ENCODE measurements at places on chromosomes 12 and 14.

DNA sequence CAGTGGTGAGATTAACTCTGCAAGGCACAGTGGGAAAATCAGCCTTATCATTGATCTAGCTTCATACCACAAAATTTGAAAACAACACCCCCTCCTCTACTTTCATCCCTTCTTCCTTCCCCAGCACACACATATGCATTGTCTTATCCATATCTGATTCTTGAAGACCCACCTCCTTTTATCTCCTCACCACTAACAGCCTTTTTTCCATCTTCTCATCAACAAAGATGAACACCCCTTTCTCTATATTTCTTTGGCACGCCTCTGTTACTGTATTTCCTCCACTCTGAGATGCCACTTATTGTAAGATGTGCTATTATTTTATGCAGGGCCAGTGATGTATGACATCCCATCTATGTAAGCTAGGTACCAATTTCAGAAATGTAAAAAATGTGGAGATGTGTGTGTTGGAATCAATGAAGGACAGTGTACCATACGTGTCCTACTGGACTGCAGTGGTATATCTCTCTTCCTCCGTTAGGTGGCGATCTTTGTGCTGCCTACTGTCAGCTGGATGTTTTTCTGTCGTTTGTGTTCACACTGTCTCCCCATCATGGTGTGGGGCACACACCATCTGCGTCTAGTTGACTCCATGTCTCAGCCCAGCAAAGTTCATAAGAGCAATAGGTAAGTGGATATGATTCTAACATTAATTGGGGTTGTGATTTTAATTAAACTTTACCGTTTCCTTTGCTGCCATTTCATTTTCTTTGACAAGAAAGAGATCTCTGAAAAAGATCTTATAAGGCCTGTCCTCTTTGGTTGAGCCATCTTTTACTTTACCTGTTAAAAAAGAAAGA is 24.0 kb downstream of the CCDC38 start:
- no peak overlapping the region for H3K4me3 ChIP-seq
- no peak overlapping the region for H3K27ac ChIP-seq
- H3K27me3 ChIP-seq, result no peaks in the 10 kb centered on the region
- no peaks in the 10 kb centered on the region for H3K4me1 ChIP-seq

DNA sequence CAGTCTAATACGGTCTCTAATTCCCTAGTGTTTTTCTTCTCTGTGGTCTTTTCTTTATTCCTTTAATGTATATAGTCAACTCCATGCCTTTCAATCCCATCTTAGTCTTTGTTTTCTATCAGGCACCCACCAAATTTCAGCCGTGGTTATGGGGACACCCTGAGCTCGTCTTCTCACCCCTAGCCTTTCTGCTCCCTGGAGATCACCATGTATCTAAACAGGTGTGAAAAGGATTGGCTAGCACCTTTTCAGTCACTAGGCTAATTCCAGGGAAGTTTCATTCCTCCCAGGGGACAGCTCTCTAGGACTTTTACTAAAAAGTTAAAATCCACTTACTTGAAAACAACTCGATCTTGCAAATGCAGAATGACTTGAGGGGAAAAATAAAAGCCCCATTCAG is 291.3 kb downstream of the ETNK1 start:
- DNase-seq, result no peak
- no peak overlapping the region for H3K27ac ChIP-seq
- H3K27me3 ChIP-seq, result no peaks in the 10 kb centered on the region
- no peak overlapping the region for H3K4me3 ChIP-seq

DNA sequence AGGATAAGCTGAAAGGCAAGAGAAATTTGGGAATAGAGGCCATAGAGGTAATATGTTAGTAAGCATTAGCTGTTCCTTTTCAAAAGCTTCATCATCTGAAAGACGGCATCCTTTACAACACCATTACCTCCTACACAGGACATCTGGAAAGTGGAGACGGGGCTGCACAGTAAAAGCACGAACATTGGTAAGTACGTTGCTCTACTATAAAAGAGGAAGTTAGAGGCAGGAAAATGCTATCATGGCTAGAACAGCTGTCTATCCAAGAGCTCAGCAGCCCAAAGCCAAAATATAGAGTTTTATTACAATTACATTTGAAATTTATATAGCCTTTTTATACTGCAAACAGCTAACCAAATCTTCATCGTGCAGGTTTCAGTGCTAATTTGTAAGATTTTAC is 172.3 kb upstream of the GRIP1 start:
- DNase-seq, result no peak
- H3K27me3 ChIP-seq, result no peaks in the 10 kb centered on the region
- H3K4me3 ChIP-seq, result no peak overlapping the region
- no peaks in the 10 kb centered on the region for H3K36me3 ChIP-seq
- no peak overlapping the region for H3K27ac ChIP-seq

GRCh38 chr12:80636832-80637231 is 70.6 kb upstream of the MYF6 start:
- H3K36me3 ChIP-seq, result no peaks in the 10 kb centered on the region
- H3K4me1 ChIP-seq, result no peaks in the 10 kb centered on the region
- no peaks in the 10 kb centered on the region for H3K27me3 ChIP-seq
- DNase-seq, result no peak
- H3K4me3 ChIP-seq, result no peak overlapping the region

DNA sequence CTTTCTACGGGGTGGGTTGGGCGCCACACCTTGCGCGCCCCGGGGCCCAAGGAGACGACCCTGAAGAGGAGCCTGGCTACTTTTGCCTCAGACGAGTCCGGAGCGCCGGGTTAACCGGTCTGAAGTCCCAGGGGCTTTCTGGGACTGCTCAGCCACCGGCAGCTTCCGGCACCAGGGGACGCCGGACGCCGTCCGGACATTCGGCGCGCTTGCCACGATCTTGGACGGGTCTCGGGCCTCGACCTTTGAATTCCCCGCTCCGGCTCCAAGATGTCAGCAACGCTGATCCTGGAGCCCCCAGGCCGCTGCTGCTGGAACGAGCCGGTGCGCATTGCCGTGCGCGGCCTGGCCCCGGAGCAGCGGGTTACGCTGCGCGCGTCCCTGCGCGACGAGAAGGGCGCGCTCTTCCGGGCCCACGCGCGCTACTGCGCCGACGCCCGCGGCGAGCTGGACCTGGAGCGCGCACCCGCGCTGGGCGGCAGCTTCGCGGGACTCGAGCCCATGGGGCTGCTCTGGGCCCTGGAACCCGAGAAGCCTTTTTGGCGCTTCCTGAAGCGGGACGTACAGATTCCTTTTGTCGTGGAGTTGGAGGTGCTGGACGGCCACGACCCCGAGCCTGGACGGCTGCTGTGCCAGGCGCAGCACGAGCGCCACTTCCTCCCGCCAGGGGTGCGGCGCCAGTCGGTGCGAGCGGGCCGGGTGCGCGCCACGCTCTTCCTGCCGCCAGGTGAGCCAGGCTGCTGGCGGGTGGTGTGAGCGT is at the start of gene ACOT4:
ACOT4 (plus strand) TSS at position 184 of the 760 bp plus-strand sequence; CDS start at position 271, 87 bp downstream.
- H3K4me3 ChIP-seq, result peak within 1 kb of the TSS; percentile 59
- peak; percentile 58 for DNase-seq
- H3K27ac ChIP-seq, result peak within 1 kb of the TSS; percentile 11
- H3K27me3 ChIP-seq, result no peaks in the 10 kb centered on the region

- H3K27me3 ChIP-seq, result no peaks in the 10 kb centered on the region
- no peak overlapping the region for H3K4me3 ChIP-seq
- peak overlapping the region; percentile 15 for H3K27ac ChIP-seq
- DNase-seq, result no peak
- H3K4me1 ChIP-seq, result no peaks in the 10 kb centered on the region
Observed at GRCh38 chr12:29561664-29562071, 64.2 kb upstream of the OVCH1 start.

GRCh38 chr14:102317564-102318248 is 1.8 kb upstream of the ZNF839 start:
- H3K4me1 ChIP-seq, result peaks cover 36% of the 10 kb centered on the region
- DNase-seq, result peak; percentile 57
- H3K27me3 ChIP-seq, result no peaks in the 10 kb centered on the region
- no peaks in the 10 kb centered on the region for H3K36me3 ChIP-seq
- peak overlapping the region; percentile 44 for H3K4me3 ChIP-seq

DNA sequence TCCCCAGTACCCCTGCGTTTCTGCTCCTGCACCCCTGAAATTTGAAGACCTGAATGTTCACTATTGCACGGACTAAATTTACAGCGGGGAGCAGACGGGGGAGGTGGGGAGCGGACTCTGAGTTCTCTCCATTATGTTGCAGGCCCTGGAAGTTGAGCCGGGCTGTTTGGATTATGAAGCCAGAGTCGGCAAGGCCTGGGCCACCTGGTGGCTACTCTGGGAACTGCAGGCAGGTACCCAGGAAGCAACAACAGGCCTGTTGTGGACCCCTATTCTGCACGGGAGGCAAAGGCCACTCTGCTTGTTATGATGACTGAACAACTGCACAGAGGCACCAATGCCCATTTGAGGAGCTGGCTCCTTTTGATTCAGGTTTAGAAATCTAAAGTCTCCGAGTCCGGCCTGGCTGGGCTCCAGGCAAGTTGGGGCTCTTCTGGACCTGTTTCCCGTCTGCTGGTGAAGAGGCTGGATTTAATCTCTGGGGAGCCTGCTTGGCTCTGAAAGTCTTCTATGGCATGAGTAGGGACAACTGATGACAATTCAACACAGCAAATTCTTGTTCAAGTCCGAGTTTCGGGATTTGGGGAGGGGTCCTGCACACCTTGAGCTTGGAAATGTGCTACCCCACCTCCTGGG is 34.1 kb upstream of the FAM181A start:
- H3K4me1 ChIP-seq, result peaks cover 5% of the 10 kb centered on the region
- peak; percentile 90 for DNase-seq
- H3K36me3 ChIP-seq, result no peaks in the 10 kb centered on the region
- H3K4me3 ChIP-seq, result peak overlapping the region; percentile 3
- H3K27me3 ChIP-seq, result no peaks in the 10 kb centered on the region

- no peaks in the 10 kb centered on the region for H3K4me1 ChIP-seq
- no peaks in the 10 kb centered on the region for H3K27me3 ChIP-seq
- H3K4me3 ChIP-seq, result no peak overlapping the region
- no peak overlapping the region for H3K27ac ChIP-seq
- H3K36me3 ChIP-seq, result peaks cover 38% of the 10 kb centered on the region
Observed at GRCh38 chr14:88882236-88882635, 57.8 kb downstream of the TTC8 start.

DNA sequence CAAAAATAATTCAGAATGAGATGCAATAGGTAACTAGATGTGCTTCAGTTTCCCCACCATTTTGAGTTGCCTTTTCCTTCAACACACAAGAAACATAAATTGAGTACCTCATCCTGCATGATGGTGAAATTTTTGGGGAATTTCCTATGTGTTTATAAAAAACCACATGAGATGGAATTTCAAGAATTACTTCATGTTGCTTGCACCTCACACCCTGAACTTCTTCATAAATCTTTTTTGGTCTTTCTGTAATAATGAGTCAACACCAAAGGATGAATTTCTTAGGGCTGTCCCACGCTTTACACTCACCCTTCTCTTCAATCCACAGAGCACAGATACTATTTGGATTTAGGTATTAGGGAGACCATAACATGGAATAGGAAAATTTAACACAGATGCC is 22.6 kb upstream of the LUM start:
- no peak overlapping the region for H3K4me3 ChIP-seq
- no peak for DNase-seq
- no peak overlapping the region for H3K27ac ChIP-seq

GRCh38 chr12:61846765-61847164 is 413.4 kb upstream of the USP15 start:
- no peaks in the 10 kb centered on the region for H3K4me1 ChIP-seq
- H3K4me3 ChIP-seq, result no peak overlapping the region
- no peaks in the 10 kb centered on the region for H3K27me3 ChIP-seq
- H3K27ac ChIP-seq, result no peak overlapping the region
- DNase-seq, result no peak

- peaks cover 54% of the 10 kb centered on the region for H3K36me3 ChIP-seq
- no peak overlapping the region for H3K4me3 ChIP-seq
- no peak overlapping the region for H3K27ac ChIP-seq
- no peaks in the 10 kb centered on the region for H3K4me1 ChIP-seq
- H3K27me3 ChIP-seq, result no peaks in the 10 kb centered on the region
Observed at GRCh38 chr14:55638665-55639064, 58.7 kb downstream of the KTN1 start.

GRCh38 chr12:9049520-9050133 is 60.3 kb downstream of the KLRG1 start:
- no peak overlapping the region for H3K4me3 ChIP-seq
- no peaks in the 10 kb centered on the region for H3K36me3 ChIP-seq
- H3K4me1 ChIP-seq, result no peaks in the 10 kb centered on the region
- H3K27ac ChIP-seq, result no peak overlapping the region
- DNase-seq, result no peak
- no peaks in the 10 kb centered on the region for H3K27me3 ChIP-seq

DNA sequence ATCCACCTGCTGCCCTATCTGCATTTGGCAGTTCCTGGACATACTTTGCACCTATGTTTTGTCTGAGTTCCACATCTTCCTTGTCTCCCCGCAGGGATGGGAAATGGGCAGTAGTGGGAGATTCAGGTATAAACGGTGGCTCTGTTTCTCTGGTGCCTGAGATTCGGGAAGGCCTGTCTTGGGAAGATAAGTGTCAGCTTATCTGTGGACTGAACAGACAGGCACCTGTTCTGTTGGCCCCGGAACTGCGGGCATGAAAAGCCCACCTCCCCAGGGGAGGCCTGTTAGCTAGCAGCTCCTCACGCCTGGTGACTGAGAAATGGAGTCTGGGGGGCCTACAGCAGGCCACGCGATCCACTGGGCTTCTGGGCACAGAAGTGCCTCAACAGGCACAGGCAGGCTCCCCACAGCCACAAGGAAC is 5.8 kb downstream of the PHB2 start:
- H3K27ac ChIP-seq, result peak overlapping the region; percentile 83
- no peaks in the 10 kb centered on the region for H3K27me3 ChIP-seq
- no peak overlapping the region for H3K4me3 ChIP-seq
- H3K4me1 ChIP-seq, result peaks cover 38% of the 10 kb centered on the region

DNA sequence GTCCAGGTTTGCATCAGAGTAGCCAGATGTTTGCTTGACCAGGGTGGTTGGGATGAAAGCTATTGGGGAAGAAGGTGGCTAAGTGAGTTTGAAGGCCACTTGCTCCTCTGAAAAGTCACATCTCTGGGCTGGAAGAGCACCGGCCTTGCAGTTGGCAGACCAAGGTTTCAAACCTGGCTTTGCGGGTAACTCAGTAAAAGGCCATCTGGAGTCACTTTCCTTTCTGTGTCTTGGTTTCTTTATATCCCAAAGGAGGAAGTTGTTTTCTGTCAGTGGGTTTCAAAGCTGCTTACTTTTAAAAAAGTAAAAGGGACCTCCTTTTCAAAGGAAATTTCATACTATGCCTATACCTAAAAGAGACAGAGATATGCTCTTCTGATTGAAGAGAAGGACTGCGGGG is 26.2 kb upstream of the CMA1 start:
- no peak overlapping the region for H3K27ac ChIP-seq
- H3K27me3 ChIP-seq, result no peaks in the 10 kb centered on the region
- no peak overlapping the region for H3K4me3 ChIP-seq
- no peaks in the 10 kb centered on the region for H3K4me1 ChIP-seq
- no peak for DNase-seq

GRCh38 chr12:57244312-57244696 is 6.7 kb downstream of the STAC3 start:
- no peaks in the 10 kb centered on the region for H3K36me3 ChIP-seq
- H3K27me3 ChIP-seq, result peaks cover 73% of the 10 kb centered on the region
- no peak overlapping the region for H3K27ac ChIP-seq
- no peak overlapping the region for H3K4me3 ChIP-seq

GRCh38 chr12:68317047-68317667 is 15.0 kb downstream of the MDM1 start:
- peak overlapping the region; percentile 90 for H3K27ac ChIP-seq
- H3K4me1 ChIP-seq, result peaks cover 61% of the 10 kb centered on the region
- H3K36me3 ChIP-seq, result peaks cover 49% of the 10 kb centered on the region
- no peak for DNase-seq
- no peaks in the 10 kb centered on the region for H3K27me3 ChIP-seq
- no peak overlapping the region for H3K4me3 ChIP-seq
